T-helper 2 cell treated with Interferon-gamma antibody and Interleukin-4, amounts not matched to agents 5 μg/mL and 100 μg/mL, for 36 hours (primary cell): ENCODE measurements at places on chromosomes 7 and 10.

DNA sequence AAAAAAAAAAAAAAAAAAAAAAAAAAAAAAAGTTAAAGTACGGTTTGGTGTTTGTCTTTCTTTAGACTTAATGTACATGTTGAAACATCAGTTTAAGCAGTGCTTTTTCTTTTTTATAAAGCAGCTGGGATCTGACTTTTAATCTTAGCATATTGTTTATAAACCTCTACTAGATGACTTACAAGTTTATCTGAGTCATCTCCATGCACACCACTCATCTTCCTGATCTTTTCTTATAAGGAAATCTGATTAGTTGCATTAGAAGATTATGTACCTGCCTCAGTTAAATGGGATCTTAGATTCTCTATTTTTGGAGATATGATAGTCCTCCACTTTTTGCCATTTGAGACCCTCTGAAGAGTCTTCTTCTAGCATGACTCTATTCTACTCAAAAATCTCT is 391.9 kb upstream of the LRGUK start:
- DNase-seq: no peak

- DNase-seq: no peak
Measured at GRCh38 chr7:44258865-44259546, 58.2 kb downstream of the YKT6 start.

DNA sequence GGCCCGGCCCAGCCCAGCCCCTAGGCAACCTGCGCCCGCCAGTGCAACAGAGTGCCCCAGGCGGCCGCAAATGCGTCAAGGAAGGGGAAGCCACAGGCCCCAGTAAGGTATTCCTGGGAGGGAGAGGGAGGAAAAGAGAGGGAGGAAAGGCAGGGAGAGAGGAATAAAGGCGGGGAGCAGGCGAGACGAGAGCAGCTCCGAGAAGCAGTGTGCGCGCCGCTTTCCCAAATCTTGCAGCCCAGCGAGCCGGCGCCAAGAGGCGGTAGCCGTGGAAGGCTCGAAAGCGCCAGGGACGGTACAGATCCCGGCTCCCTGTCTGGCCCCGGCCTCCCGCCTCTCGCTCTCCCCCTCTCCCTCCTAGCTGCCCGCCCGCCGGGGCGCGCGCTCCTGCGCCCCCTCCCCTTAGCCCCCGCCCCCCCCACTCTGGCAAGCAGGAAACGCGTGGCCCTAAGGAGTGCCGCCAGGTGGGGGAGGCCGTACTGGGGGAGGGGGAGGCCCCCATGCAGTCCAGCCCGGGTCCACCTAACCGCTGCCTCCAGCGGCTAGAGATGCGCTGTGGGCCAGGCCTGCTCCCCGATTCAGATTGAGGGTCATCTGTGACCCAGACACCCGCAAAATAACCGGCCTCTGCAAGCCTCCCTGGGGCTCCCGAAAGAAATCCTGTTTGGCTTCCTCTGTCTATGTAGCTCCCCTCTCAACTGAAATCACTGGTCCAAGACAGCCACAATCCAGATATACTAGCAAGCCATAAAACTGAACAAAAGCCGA is 4.3 kb downstream of the HOXA10 start:
- DNase-seq: no peak

DNA sequence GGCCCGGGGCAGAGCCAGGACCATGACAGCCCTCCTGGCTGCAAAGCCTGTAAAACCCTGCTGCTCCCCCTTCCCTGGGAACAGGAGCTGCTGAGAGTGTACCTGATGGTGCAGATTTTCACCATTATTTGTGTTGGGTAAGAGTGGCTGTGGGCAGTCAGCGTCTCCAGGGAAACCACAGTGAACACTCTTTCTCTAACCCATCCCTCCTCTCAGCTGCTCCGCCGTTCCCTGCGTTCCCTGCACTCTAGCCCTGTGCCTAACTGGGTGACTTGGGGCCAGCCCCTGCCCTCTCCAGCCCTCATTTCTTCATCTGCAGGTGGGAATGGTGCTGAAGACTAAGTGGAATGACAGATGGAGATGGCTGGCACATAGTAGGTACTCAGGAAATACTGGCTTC is 75.9 kb upstream of the PCBD1 start:
- DNase-seq: no peak

DNA sequence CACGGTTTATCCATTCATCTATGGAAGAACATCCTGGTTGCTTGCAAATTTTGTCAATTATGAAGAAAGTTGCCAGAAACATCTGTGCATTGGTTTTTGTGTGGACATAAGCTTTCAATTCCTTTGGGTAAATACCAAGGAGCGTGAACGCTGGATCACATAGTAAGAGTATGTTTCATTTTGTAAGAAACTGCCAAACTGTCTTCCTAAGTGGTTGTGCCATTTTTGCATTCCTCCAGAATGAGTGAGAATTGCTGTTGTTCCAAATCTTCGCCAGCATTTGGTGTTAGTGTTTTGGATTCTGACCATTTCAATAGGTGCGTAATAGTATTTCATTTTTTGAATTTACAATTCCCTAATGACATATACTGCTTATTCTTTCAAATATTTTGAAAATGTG is 155.3 kb upstream of the FRMD4A start:
- no peak for DNase-seq

DNA sequence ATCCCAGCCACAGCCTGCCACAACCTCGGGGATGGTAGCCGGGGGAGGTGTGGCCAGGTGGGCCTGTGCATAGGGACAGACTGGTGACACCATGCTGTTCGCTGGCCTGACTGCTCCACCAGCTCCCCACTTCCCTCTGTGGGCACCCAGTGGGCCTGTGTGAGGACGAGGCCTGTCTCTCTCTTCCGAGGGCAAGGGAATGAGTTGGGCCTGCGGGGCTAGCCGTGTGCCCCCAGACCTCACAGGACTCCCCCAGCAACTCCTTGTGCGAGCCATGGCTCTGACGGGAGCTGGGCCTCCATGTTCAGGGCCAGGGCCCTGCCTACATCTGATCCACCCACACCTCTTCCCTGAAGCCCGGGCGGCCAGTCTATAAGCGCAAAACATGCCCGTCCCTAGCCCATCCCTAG is 40.5 kb downstream of the PWWP2B start:
- no peak for DNase-seq

DNA sequence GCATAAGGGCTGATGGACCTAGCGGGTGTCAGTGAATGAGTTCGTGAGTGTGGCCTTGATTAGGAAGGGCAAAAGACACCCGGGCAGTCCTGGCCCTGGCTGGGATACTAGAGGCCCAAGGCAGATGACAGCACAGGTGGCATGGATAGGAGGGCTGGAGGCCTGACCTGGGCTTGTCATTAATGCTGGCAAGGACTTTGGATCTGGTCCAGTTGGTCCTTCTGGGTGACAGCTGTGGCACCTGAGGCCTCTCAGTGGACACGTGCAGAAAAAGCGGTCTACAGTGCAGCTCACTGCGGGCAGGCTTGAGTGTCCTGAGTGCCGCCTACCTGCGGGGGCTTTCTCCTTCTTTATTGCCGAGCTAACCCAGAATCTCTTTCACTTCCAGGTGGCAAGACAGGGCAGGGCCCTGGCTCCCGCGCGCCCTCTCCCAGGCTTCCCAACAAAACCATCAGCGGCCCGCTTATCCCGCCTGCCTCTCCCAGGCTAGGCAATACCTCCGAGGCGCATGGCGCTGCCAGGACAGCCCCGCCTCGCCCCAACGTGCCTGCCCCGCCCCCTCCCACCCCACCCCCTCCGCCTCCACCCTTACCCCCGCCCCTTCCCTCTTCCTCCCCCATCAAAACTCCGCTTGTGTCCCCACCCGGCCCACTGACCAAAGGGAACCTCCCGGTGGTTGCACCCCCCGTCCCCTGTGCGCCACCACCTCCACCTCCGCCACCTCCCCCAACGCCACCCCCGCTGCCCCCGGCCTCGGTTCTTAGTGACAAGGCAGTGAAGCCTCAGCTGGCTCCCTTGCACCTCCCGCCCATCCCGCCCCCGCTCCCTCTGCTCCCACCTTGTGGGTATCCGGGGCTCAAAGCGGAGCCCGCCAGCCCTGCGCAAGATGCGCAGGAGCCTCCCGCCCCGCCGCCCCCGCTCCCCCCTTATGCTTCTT is 77.4 kb downstream of the WIPF3 start:
- no peak for DNase-seq

GRCh38 chr7:69211336-69211735 is 386.9 kb upstream of the AUTS2 start:
- no peak for DNase-seq

DNA sequence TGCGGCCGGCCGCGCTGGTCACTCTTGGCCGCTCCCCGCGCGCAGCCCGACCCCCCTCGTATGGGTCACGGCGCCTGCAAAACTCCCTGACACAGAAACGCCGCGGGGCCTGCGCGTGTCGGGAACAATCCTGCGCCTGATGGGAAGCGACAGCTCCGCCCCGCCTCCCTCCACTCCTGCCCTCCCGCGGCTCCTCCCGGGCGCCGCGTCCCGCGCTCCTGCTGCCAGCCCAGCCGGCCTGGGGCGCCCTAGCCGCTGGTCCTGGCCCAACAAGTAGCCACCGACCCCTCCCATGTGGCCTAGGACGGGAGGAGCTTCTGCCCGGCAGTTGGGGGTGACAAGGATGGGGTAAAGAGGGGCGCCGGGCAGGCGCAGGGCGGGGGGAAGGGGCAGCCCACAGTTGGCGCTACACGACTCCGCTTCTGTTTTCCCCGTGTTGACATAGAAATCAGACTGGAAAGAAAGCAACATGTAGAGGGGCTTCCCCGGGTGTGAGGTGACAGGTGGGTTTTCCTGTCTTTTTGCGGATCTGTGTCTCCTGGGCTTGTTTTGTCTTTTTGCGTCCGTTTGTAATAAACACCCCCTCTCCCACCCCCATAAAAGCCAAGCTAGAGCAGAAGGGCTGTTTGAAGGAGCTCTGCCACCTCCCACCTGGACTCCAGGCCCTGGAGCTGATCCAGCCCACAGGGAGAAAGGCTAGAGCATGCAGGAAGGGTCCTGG is 35.1 kb upstream of the PAX2 start:
- no peak for DNase-seq

- DNase-seq: no peak
Measured at GRCh38 chr10:69486922-69487730, 35.9 kb downstream of the TSPAN15 start.

DNA sequence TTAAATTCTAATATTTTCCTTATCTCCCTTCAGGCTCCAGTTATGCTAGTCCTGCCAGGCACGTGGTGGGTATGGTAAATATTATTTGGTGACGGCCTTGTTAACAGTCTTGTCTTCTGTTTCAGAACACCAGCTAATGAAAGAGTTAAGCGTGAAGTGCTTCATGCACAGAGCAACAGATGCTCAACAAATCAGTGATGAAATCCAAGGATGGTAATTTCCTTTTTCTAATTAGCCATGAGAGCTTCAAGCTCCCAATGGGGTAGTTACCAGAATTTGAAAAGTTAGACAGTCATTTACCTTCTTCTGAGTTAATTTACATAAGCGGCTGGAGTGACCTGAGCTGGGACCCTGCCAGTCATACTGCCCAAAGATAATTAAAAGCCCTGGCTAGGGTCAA is 1.9 kb upstream of the OTUD1 start:
- no peak for DNase-seq

GRCh38 chr10:93436591-93437085 is 45.5 kb downstream of the MYOF start:
- DNase-seq: no peak

DNA sequence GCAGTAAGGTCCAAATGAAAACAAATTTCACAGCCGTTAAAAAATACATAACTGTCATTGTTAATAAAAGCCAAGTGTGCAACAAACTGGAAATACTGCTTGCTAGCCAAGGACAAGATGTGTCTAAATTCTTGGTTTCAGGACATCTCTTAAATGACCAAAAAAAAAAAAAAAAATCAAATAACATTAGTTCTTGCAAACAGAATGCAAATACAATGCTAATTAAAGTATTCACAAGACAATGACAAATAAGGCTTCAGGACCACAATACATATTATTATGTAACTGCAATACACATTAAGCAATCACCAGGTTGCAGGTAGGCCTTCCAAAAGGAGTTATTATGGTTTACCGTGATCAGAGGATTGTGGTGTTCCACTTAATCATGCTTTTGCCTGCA is 3.6 kb downstream of the ARHGAP21 start:
- DNase-seq: no peak

DNA sequence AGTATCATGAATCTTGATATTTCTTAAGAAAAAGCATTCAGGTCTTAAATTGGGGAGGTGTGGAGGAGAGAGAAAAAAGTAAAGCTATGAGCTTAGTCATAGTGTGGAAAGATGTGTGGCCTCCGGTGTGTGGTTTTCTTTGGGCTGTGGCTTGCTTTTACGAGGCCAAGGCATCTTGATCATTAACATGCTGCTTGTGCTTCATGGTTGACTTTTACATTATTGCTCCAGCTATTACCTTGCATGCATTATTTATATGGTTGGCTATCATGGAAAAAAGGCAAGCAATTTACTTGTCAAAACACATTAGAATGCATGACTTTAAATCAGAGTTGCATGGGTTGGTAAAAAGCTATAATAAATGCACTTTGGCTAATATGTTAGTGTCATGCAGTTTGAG is 300.7 kb upstream of the ADARB2 start:
- DNase-seq: peak; percentile 13

DNA sequence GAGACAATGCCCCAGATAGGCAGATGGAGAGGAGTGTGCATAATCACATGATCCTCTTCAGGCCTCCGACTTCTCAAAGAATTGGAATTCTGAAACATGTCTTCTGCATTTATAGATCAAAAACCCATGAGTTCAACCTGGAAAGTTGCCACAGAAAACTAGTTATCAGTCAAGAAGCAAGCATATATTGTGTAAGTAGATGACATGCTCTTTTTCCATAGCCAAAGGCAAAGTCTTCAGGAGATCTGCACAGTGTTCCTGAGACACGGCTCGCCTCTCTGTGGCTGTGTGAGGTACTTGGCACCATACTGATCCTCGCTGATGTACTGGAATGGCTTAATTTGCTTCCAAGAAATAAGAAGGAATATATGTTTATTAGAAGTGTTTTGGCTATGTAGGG is 213.5 kb upstream of the MKI67 start:
- no peak for DNase-seq

- DNase-seq: no peak
Measured at GRCh38 chr7:141198194-141198958, 124.5 kb downstream of the TMEM178B start.

DNA sequence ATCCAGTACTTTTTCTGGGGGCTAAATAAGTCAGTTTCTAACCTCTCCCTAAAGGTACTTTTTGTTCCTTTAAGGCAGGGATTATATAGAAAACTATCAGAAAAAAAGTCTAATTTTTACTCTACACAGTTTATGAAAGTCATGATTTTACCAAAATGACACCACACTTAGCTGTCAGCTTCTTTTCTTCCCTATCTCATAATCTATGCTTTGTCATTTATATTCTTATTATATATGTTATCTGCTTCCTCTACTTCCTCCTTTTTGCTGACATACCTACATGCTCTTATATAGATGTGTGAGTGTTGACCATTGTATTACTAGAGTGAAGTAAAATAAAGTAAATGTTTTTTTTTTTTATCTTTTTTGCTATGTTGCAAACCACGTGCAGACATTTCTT is 203.9 kb upstream of the CHRM2 start:
- DNase-seq: no peak

GRCh38 chr10:76229341-76229740 is 797.9 kb downstream of the LRMDA start:
- no peak for DNase-seq

GRCh38 chr7:28986765-28987110 is 28.6 kb upstream of the TRIL start:
- DNase-seq: no peak

GRCh38 chr7:34354011-34354410 is 304.0 kb upstream of the NPSR1 start:
- no peak for DNase-seq
